ENCODE measurements at places on chromosomes 11 and 22. TPM values are rescaled to one million over a fixed set of nuclear protein-coding genes. Genes with fewer than 3 reads are reported as not detected.

Gene MISFA
- 0.75 TPM for polyA plus RNA-seq

Gene GNAZ
- polyA plus RNA-seq, result 0.45 TPM

Gene OR52N4
- 0.08 TPM for polyA plus RNA-seq

GRCh38 chr11:14742849-14743559 lies 99.4 kb downstream of the PDE3B start:
- no peak for DNase-seq

DNA sequence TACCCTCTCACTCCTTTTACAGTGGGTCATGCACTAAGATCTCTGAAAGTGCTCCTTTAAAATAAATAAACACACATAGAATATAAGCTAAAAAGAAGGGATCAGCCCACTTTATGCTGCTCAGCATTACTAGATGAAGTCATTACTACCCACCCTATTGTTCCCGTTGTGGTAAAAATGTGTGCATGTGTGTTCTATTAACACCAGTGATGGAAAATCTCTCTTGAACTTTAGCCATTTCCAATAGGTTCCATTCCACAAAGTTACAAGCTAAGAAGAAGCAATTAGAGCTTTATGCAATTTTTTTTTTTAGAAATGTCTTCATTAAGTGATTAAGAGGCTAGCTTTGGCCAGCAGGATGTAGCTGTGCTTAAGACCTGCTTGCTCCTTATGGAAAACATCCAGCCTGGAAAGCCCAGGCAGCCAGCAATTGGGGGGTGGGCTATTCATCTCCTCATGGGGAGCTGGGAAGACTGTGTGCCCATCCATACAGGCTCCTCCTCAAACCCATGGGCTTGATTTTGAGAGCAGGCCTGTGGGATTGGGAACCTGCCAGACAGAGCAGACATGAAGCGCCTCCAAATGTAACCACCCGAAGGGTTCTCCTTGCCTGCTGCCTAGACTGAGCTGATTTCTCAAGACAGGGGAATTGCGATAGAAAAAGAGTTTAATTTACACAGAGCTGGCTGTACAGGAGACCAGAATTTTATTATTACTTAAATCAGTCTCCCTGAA lies 92.9 kb upstream of the PARVA start:
- peak; percentile 11 for DNase-seq
